GM20000 (cell line): ENCODE measurements at places on chromosomes 3 and 15.
A peak's percentile ranks its signal among the peaks of the same experiment; 100 is the strongest.

DNA sequence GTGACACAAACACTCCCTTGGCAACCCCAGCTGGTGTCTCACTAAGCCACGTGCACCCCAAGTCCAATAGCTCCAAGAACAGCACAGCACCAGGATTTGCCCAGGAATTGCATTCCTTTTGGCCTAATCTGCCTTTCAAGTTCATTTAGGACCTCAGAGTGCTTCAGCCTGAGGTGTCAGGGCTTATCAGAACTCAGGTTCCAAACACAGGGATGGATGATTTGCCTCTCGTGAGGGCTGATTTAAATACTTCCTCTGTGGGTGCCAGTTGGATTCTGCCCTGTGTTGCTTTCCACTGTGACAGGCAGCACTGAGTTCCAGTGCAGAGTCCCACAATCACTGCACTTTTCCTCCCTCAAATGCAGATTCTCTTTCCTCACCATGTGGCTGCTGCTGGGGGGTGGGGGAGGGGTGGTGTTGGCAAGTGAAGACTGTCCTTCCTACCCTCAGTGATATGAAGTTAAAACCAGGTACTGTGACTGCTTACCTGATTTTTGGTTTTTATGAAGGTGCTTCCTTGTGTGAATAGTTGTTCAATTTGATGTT is 204.3 kb upstream of the STAC start:
- DNase-seq: no peak

GRCh38 chr3:101928890-101929289 is 79.6 kb downstream of the NFKBIZ start:
- DNase-seq: no peak

DNA sequence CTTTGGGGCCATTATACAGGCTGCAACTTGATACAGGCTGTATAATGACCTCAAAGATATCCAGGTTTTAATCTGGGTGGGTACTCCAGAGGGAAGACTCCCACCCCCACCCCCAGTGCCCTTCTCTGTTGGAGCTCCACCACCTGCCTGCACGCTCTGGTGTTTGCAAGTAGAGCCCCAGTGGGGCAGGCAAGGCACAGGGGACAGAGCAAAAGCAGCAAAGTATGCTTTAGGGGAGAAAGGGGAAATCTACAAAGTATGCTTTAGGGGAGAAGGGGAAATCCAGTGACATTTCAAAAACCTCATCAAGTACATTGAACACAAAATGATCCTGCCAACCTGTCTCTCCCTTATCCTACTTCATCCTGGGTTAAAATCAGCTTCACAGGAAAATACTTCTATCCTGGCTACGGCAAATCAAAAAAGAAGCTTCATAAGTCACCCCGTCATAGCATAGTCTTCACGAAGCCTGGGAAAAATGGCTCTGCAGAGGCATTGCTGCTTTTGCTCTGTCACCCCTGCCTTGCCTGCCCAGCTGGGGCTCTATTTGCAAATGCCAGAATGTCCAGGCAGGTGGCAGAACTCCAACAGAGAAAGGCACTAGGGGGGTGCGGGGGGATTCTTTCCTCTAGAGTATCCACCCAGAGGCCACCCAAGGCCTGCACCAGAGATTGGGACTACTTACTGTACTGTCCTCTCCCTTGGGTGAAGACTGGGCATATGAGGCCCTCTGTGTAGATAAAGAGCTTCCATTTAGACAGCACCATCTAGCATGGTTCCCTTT is 60.9 kb upstream of the ATP11B start:
- DNase-seq: peak; percentile 25

DNA sequence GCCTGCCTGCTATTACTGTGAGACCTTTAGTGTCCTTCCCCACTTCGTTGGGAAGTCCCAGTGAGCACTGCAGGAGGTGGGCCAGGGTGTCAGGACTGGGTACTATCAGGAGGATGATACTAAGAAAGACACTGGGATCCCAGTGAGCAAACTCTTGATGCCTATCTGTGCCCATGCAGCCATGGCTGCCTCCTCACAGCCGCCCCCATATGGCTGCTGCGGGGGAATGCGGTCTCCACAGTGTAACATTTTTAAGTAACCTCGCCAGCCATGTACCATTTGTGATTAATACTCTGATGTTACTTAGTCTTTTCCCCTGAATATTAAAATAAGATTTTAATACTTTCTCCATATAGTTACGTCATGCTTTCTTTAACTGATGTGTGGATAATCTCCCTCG is 312.2 kb downstream of the RYR3 start:
- DNase-seq: no peak

GRCh38 chr15:78641102-78641748 is at the start of gene CHRNB4:
TSS of gene CHRNB4 (minus strand) at chr15:78641210. CDS start at chr15:78641133, 77 bp downstream.
- DNase-seq: no peak

GRCh38 chr3:145183261-145183660 is 977.7 kb downstream of the PLOD2 start:
- no peak for DNase-seq

DNA sequence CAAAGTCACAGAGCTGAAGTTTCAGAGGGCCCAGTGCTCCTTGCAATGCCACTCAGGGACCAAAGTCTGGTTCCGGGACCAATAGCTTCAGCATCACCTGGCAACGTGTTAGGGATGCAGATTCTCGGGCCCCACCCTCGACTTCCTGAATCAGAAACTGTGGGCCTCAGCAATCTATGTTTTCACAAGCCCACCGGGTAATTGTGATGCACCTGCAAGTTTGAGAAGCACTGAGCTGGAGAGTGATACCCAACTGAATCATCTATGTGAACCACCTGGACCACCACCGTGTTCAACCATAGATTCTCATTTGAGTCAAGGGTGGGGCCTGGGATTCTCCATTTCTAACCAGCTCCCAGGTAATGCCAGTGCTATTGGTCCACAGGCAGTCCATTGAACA is 55.7 kb downstream of the CORO2B start:
- DNase-seq: no peak

- peak; percentile 60 for DNase-seq
These were observed 89.7 kb downstream of the AQP9 start for GRCh38 chr15:58227706-58228543.
